ENCODE measurements at places on chromosomes 1 and 21.

GRCh38 chr21:31945141-31945540 is 72.3 kb downstream of the HUNK start:
- DNase-seq = no peak

- no peak for DNase-seq
Measured at GRCh38 chr1:93768380-93768863, 86.8 kb upstream of the BCAR3 start.

DNA sequence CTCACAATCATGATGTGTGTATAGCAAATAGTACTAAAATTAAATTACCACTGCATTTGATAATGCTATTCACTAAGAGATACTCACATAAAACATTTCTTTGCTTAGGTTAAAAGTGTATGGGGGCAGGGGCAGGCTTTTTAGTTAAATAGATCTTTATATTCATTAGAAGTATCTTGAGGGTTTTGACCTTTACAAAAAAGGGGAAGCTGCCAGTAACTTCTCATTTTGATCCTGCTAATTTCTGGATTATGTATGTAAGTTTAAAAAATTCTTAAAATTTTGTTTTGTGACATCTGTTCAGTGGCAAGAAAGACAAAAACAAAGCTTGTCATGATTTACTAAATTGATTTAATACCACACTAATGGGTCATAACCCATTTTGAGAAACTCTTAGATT is 45.8 kb upstream of the S1PR1 start:
- DNase-seq = no peak

DNA sequence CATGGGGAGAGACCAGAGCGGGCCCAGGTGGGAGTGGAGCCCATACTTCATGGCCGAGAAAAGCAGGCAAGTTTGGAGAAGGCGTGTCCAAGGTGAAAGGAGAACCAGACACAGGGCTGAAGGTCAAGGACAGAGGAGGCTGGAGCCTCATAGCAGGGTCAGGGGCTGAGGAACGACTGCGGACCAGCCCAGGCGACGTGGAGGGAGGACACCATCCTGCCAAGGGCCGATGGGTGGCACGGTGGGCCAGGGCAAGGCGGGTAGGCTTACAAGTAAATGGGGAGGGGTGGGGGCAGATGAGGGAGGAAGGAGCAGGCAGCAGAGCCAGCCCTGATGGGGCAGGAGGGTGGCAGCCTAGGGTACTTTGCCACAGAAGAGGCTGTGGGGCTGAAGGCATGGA is 18.2 kb upstream of the GPR153 start:
- no peak for DNase-seq

- DNase-seq = no peak
Measured at GRCh38 chr1:210687582-210688279, 359.0 kb downstream of the HHAT start.

- no peak for DNase-seq
Measured at GRCh38 chr1:77906624-77907023, 18.2 kb downstream of the NEXN start.

Data from hematopoietic multipotent progenitor cell treated with erythropoietin and hydrocortisone succinate and interleukin-3 and kit ligand, for 15 days (in vitro differentiated cells).